Endodermal cell (in vitro differentiated cells): ENCODE measurements at places on chromosomes 7 and 10. TPM values are rescaled to one million over a fixed set of nuclear protein-coding genes. Genes with fewer than 3 reads are reported as not detected.

Gene OPN1SW
- total RNA-seq: 0.45 TPM in 1 of 3 replicates, not detected in the others

DNA sequence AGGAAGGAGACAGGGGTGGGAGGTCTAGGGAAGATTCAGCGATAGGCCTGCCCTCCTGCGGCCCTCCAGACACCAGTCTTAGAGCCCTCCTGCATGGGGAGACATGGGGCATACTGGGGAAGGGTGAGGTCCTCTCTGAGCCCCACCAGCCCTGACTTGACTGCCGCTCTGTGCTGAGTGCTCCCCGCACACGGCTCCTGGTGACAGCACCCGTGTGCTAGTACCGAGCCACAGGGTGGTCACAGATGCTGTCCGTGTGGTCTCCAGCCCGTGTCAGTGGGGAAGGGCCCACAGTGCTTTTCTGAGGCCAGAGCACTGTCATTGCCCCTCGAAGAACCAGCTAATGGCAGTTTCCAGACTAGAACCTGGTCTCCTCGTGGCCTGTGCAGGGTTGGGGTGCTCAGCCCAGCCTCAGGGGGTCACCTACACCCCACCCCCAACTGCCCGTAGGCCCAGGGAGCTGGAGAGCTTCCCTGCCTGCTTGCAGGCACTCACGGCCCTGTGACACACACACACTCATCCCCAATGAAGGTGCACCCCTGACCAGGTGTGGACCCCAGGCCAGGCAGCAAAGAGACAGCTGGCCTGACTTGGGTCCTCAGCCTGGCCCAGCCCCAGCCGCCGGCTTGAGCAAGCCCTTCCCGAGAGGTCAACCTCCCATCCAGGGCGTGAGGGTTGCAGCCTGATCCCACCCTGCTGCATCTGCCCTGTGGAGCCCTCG, 86.0 kb upstream of the RET start:
- H3K4me1 ChIP-seq: no peaks in the 10 kb centered on the region
- no peaks in the 10 kb centered on the region for H3K27me3 ChIP-seq
- no peak for DNase-seq
- H3K36me3 ChIP-seq: no peaks in the 10 kb centered on the region

- H3K27me3 ChIP-seq: no peaks in the 10 kb centered on the region
- no peak for DNase-seq
- no peak overlapping the region for H3K27ac ChIP-seq
- no peak overlapping the region for H3K4me3 ChIP-seq
- peaks cover 5% of the 10 kb centered on the region for H3K36me3 ChIP-seq
Observed at GRCh38 chr7:135409845-135410542, 99.9 kb downstream of the CNOT4 start.

Gene CEP41
- 6.2 to 13.0 TPM (median 12.9 TPM) in 3 replicates for total RNA-seq

DNA sequence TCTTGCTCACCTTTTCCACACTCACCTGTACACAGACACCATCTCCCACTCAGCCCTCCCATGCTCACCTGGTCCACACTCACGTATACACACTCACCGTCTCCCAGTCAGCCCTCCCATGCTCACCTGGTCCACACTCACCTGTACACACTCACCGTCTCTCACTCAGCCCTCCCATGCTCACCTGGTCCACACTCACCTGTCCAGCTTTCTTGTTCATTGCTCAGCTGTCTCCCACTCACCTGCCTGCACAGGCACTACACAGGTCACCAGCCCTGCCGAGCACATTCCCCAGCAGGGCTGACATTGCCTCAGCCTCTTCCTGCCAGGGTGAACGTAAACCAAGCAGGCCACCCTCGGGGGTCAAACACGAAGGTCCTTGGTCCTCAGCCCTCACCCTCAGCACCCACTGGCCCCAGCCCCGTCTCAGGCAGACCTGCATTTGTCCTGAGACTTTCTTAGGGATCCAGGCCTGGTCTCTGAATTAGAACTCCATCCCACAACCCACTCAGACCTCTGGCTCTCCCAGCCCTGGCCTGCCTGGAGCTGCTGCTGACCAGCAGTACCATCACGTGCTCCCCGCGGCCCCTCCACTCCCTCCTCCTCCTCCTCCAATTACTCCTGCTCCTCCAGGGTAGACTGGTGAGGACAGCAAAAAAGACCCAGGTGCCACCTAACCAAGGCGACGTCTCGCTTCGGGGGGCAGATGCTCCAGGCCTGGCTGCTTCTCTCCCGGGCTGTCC, 12.8 kb upstream of the DNAAF5 start:
- H3K36me3 ChIP-seq: no peaks in the 10 kb centered on the region
- no peaks in the 10 kb centered on the region for H3K27me3 ChIP-seq
- DNase-seq: no peak

DNA sequence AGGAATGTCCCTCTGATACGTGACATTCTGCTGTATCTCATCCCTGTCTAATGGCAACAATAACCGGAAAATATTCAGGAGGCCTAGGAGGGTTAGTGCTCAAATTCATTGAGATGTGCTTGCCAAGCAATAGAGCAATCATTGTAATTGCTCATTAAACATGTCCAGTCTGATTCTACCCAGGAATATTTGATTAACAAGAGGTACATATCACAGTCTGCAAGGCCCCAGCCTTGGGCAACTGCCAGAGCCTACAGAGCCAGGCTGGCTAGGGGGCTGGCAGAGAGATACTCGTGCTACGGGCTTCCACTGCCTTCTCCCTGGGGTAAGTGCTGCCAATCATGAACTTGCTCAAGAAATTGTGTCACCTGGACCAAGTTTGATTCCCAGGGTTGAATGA, 99.1 kb downstream of the ALOX5 start:
- H3K36me3 ChIP-seq: no peaks in the 10 kb centered on the region
- DNase-seq: no peak
- H3K27ac ChIP-seq: no peak overlapping the region

DNA sequence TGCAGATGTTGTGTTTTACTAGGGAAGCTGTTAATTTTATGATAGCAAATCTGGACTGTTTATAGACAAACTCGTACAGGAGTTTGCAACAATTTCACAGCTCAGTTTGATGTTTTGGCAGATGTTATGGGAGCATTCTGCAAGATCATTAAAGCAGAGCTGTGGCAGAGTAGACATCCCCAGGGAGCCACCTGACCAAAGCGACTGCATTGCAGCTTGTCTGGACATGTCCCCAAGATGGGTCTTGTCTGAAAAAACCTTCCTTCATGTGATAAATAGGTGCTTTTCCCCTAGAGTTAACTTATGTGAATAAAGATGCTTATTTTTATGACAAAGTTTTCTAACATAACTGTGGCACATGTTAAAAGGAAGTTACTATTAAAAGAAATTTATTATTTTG, 91.2 kb upstream of the GPR141 start:
- H3K27me3 ChIP-seq: no peaks in the 10 kb centered on the region
- no peak overlapping the region for H3K27ac ChIP-seq
- H3K36me3 ChIP-seq: no peaks in the 10 kb centered on the region
- no peaks in the 10 kb centered on the region for H3K4me1 ChIP-seq
- DNase-seq: no peak

Gene PRLHR
- not detected in 3 replicates for total RNA-seq

DNA sequence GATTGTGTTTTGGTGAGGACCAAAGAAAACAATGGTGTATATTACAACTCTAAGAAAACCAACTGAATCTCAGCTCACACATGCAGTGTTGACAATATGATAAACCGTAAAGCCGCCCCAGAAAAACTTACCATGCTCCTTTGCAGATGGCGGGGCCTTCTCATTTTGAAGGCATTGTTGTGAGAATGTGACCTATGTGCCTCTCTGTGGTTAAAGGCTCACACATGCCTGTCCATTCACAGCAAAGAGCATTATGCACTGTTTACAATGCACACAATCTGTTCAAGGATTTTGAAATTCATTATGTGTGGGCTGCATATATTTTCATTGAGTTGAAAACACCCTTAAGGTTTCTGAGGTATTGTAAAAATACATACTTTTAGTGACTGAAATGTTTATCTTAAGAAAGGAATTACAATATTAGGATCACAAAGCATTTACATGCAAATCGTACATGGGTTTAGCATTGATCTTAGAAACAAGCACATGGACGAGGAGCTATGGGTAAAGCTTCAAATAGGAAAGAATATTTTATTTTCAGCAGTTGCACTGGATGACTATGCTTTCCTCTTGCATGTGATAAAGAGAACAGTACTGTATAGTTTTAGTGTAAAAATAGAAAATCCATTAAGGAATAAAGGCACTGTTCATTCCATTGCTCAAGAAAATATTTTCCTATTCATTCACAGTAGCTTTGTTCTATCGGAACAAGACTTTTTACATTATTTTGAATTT, 334.3 kb downstream of the ARL4A start:
- DNase-seq: no peak
- H3K4me1 ChIP-seq: peaks cover 30% of the 10 kb centered on the region
- H3K27me3 ChIP-seq: no peaks in the 10 kb centered on the region
- H3K36me3 ChIP-seq: no peaks in the 10 kb centered on the region

Gene BTBD16
- not detected in 2 replicates for total RNA-seq

DNA sequence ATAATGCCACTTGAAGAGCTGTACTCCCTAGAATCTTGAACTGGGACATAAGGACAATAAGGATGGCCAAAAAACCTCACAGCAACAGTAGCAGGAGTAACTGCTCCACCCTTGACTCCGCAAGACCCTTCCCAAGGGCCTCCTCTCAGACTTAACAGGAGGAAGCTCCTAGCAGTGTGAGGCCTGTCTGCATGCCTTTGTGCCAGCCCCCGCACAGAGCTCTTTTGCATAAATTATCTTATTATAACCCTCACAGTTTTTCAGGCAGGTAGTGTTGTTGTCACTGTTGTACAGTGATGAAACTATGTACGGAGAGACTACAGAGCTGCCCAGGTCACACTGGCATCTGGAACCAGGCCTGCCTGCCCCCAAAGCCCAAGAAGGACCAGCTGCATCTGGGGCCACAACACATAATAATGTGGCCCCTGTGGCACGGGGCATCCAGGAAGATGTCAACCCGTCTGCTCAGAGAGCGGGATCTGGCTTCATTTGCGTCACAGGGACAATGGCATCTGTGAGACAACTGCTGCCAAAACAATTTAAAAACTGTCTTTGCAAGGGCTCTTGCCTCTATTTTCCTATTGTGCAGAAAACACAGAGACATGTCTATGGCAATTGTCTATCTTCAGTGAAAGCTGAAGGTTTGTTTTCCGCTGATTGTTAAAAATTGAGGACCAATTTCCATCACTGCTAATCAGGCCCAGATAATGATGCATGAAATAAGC, 249.3 kb upstream of the GRB10 start:
- peaks cover 9% of the 10 kb centered on the region for H3K4me1 ChIP-seq
- H3K36me3 ChIP-seq: peaks cover 5% of the 10 kb centered on the region
- H3K27me3 ChIP-seq: no peaks in the 10 kb centered on the region
- DNase-seq: peak; percentile 26
- H3K27ac ChIP-seq: no peak overlapping the region

DNA sequence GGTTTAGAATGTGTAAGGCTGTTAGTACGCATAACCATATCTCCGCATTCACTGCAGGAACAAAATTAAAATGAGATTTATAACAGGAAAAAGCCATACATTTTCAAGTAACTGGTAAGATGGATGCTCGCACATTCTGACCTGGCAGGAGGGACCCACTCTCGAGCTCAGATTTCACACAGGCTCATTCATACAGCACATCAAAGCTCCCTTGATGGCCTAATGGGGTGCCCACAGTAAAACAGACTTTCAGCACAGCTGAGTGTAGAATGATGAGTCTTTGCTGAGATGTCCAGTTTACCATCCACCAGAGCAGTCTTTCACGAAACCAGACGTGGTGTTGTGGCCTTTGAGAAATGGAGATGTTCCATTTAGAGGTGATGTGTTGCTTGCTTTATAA, 8.9 kb downstream of the FOXI2 start:
- H3K27ac ChIP-seq: no peak overlapping the region
- H3K4me3 ChIP-seq: no peak overlapping the region
- no peaks in the 10 kb centered on the region for H3K4me1 ChIP-seq
- peaks cover 38% of the 10 kb centered on the region for H3K27me3 ChIP-seq
- H3K36me3 ChIP-seq: no peaks in the 10 kb centered on the region

DNA sequence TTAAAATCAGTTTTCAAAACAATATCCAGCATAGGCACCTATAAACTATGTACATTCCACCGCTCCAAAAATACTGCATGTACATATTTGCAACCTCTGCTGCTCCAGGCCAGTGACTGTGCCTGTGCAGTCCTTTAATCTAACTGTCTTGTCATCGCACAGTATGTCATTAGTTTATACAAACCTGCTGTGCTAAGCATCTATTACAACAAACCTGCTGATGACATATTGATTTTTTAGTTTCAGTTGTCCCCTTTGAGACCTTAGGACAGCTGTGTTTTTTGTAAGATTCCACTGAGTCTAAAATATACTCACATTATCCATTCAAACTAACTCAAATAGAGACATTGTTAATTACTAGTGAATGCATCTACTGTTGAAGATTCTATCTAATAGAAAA, 33.1 kb downstream of the SEMA3C start:
- H3K4me1 ChIP-seq: no peaks in the 10 kb centered on the region
- no peak for DNase-seq
- H3K27me3 ChIP-seq: no peaks in the 10 kb centered on the region
- H3K4me3 ChIP-seq: no peak overlapping the region
- H3K27ac ChIP-seq: no peak overlapping the region
- H3K36me3 ChIP-seq: no peaks in the 10 kb centered on the region

Gene CSGALNACT2
- total RNA-seq: 7.3 and 8.0 TPM in 2 replicates

DNA sequence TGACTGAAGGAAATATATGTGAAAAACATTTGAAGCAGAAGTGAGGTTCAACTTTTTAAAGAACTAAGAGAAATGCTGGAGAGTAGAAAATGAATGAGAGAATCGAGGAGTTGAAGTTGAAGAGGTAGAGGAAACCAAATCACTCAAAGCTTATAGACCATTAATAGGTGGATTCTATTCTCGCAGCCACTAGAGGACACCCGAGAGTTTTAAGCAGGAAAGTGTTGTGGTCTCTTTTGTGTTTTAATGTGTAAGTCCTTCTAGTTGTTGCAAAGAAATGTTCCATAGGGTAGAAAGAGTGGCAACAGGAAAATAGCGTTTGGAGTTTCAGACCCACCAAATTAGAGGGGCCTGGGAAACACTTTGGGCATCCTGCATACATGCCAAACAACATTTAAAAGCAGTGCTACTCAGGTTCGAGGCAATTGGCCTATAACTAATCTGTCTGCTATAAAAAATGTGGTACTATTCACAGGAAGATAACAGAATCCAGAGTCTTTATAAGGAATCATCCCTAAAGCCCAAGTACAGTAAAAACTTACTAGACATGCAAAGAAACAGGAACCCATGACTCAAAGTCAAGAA, 75.3 kb upstream of the TAS2R16 start:
- no peak overlapping the region for H3K4me3 ChIP-seq
- peak; percentile 59 for DNase-seq
- H3K4me1 ChIP-seq: peaks cover 11% of the 10 kb centered on the region
- peaks cover 7% of the 10 kb centered on the region for H3K27me3 ChIP-seq

GRCh38 chr7:116929914-116930913, 23.1 kb upstream of the ST7 start:
- H3K4me1 ChIP-seq: no peaks in the 10 kb centered on the region
- H3K4me3 ChIP-seq: no peak overlapping the region
- H3K27me3 ChIP-seq: peaks cover 26% of the 10 kb centered on the region

GRCh38 chr10:62394556-62395018, 20.4 kb downstream of the ZNF365 start:
- no peak overlapping the region for H3K4me3 ChIP-seq
- H3K4me1 ChIP-seq: no peaks in the 10 kb centered on the region
- H3K27me3 ChIP-seq: no peaks in the 10 kb centered on the region
- H3K36me3 ChIP-seq: no peaks in the 10 kb centered on the region
- no peak overlapping the region for H3K27ac ChIP-seq

Gene CYP26C1
- total RNA-seq: 0.44 to 3.5 TPM (median 0.67 TPM) in 3 replicates

Gene ZNF33B
- total RNA-seq: 27.5 and 34.9 TPM in 2 replicates

Gene NPC1L1
- 2.7 to 3.1 TPM (median 2.9 TPM) in 3 replicates for total RNA-seq

Gene EXOC4
- 96.6 and 115 TPM in 2 replicates for total RNA-seq

GRCh38 chr10:90598513-90598912, 259.3 kb downstream of the HTR7 start:
- H3K36me3 ChIP-seq: no peaks in the 10 kb centered on the region
- no peaks in the 10 kb centered on the region for H3K27me3 ChIP-seq
- H3K4me1 ChIP-seq: no peaks in the 10 kb centered on the region
- DNase-seq: no peak

Gene SPDYE6
- total RNA-seq: not detected in 3 replicates
